AG08395 (cell line): ENCODE measurements at places on chromosomes 3 and 15.

DNA sequence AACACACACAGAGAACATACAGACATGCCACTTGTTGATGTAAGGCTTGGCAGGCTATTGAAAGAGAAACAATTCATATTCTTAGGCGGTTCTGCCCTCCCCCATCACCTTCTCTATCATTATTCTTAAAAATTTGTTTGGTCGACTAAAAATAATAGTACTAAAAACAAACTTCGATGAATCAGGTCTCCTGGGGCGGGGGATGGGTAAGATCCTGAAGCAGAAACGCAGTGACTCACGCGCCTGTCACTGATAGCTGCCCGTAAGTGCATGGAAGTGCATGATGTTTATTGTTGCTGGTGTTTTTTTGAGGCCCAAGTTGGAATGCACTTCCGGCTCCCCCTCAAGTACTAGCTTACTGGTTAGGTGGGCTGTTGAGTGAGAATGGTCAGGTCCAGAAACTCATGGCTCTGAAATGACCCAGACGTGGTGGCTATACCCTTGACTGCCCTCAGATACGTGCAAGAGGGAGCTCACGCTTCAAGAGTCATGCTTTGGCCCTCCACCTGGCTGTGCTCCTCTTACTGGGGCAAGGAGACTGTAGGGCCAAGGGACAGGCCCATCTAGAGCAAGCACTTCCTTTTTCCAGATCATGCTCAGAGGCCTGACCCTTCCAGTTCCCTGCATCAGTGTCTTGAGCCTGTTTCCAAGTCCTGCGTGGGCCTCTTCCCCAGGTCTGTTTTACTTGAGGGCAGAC, 10.9 kb downstream of the SMAD3 start:
- DNase-seq: no peak

GRCh38 chr15:35550957-35551356, 5.0 kb upstream of the DPH6 start:
- DNase-seq: no peak

DNA sequence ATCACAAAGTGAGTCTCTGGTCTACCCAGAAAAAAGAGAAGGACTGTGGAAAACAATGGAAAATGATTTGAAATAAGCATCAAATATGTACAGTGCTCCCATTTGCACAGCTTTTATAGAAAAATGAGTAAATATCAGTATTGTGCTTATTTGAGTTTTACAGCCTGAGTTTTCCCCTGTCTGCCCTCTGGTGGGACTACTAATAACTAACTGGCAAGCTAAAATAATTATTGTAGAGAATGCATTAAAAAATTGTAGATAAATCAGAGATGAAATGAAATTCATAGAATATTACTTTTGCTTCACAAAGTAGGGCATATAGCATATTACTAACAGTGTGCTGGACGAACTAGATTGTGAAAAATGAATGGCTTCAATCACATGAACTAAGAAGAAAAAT, 287.1 kb downstream of the NAALADL2 start:
- peak; percentile 2 for DNase-seq

DNA sequence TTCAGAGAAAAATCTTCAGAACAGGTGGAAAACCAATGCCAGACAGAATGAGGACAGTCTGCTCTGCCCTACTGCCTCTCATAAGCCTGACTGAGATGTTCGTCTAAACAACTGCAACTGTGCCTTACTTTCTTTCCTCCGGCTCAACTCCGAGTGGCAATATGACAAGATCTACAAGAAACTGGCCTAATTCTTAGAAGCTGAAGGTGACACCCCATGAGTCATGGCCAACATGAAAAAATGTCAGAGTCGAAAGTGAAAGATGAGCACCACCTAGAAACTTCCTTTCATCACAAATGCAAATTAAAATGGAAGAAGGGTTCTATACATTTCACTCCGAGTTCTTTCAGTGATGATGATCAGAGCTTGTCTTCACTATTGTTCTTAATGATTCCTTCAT, 12.9 kb downstream of the PCYT1A start:
- DNase-seq: no peak

GRCh38 chr3:12286927-12287726, 1.7 kb upstream of the PPARG start:
- no peak for DNase-seq

GRCh38 chr3:162072656-162073164, 576.1 kb downstream of the OTOL1 start:
- no peak for DNase-seq

DNA sequence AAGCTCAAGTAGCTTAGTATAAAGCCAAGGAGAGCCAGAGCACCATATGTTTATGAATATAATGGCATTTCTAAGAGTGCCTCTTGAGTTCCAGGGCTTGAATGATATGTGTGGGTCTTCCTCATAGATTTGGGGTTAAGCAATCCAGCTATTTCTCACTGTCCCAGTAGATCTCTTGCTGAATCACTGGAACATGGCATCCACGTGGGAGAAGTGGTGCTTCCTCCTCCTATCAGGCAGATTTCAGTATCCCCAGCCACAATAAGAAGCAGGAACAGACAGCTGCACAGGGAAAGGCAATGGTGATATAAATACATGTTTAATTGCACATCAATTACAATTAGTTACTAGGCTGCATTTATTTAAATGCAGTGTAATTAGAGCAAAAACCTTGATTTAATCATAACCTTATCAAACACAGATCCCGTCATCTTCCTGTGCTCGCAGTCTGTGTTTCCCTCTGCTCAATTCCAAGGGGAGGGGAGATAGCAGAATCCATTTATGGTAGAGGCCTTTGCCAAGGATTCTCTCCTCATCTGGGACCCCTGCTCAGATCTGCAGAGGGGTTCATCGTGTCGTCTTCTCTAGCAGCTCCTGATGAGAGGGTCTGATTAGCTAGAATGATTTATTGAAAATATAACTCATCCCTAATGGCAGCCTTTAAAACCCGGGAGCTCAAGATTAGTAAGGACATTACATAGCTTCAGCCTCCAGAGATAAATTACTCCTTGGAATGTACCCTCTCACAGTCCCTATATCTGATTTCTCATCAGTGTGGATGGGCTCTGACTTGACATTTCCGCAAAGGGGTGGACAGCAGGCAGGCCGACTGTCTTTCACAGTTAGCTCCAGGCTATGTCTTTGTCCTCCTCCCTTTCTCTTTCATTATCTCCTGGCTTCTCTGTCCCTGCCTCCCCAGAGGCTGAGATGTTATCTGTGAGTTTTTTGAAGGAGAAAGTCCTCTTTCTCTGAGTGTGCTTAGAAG, 775.9 kb downstream of the AGBL1 start:
- no peak for DNase-seq

GRCh38 chr3:110101361-110101760, 764.0 kb upstream of the DPPA4 start:
- peak; percentile 6 for DNase-seq

- no peak for DNase-seq
Measured at GRCh38 chr3:60392501-60392900, 858.8 kb downstream of the FHIT start.

DNA sequence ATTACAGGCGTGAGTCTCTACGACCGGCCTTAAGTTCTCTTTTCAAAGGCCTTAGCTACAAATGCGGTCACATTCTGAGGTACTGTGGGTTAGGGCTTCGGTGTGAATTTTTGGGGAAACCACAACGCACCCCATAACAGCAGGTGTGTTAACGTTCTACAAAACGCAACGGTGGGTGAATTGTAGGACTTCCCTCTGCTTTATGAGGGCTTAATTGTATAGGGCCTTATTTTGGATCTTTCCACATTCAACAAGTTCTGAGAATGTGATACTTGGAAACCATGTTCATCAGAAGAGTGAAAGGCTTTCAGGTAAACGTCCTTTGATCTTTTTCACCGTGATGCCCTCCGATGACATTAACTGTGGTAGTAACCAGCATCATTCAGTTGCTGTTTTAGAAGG, 998.6 kb upstream of the CFAP20DC start:
- DNase-seq: no peak

- DNase-seq: peak; percentile 99
Measured at GRCh38 chr3:120742198-120742848, at the start of the genes GTF2E1 and RABL3. Gene GTF2E1, plus strand, starts transcription at chr3:120742744. Its CDS starts 7,809 bp downstream, at chr3:120750553. Gene RABL3, minus strand, starts transcription at chr3:120742516. Its CDS starts 9 bp downstream, at chr3:120742507.

DNA sequence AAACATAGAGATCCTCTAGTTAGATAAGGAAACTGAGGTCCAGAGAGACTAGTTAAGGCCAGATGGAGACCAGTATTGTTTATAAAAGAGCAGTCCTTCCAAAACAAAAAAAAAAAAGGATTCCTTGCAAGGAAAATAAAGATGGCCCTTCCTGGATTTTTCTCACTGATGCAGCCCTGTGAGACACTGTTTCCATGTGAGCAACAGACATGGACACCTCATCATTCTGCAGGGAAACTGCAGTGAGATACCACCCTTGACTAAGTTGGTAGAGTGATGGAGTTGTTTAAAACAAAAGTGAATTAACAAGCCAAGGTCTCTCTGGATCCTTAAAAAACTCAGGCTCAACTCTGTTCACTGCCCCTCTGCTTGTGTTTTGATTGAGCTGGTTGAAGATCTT, 65.6 kb upstream of the MYZAP start:
- DNase-seq: peak; percentile 35

DNA sequence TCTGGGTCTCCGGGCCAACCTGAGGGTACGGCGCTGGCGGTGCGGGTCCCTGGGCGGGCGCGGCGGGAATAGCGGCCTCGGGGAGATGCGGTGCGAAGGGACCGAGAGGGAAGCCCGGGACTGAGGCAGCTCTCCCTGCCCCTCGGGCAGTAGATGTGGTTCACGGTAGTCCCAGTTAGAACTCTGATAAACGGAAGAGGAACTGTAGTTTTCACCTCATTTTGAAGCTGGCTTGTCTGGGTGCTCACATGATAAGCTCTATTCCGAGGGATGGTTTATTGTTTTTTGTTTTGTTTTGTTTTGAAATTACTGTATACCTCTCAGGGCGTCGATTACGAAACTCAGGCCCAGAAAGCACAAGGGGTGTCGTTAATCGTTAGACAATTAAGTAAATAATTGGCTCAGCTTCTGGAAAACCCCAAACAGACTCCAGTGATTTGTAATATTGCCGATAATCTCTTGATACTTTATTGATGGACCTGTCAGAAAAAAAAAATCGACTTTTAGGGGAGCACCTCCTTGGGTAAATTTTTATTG, 413 bp downstream of the NUSAP1 start:
- peak; percentile 38 for DNase-seq

DNA sequence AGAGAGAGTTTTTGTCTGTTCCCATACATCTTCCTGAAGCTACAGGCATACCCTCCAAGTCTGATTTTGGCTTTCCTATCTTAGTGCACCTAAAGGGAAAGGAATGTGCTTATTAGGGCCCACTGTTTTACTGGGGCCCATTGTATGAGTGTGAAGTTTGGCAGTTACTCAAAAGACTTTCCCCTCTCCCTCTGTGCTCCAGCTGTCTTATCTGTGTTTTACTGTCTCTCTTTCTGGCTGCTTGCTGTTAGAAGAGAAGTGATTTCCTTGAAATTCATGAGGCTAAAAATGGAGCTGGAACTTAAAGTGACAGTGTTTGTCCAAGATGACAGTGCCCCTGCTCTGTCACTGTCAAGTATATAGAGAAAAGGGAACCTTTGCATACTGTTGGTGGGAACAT, 436.2 kb downstream of the OCA2 start:
- DNase-seq: no peak

- no peak for DNase-seq
Measured at GRCh38 chr15:68298336-68298735, 20.8 kb downstream of the FEM1B start.

DNA sequence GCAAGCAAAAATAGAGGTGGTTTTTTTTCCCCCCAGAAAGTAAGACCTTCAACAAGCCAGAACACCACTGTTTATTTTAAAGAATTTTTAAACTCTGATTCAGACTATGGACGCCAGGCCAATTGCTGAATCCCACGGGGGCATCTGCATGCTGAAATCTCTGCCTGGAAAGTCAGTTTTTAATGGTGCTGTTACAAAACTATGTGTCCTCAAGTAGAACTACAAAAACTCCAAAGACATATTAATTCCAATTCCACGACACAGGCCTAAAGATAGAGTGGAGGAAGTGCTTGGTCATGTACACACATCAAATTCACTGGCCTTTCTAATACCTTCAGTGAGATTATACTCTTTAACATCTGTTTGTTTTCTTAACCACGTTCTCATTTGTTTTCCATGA, 490.5 kb upstream of the NR2F2 start:
- DNase-seq: peak; percentile 46

DNA sequence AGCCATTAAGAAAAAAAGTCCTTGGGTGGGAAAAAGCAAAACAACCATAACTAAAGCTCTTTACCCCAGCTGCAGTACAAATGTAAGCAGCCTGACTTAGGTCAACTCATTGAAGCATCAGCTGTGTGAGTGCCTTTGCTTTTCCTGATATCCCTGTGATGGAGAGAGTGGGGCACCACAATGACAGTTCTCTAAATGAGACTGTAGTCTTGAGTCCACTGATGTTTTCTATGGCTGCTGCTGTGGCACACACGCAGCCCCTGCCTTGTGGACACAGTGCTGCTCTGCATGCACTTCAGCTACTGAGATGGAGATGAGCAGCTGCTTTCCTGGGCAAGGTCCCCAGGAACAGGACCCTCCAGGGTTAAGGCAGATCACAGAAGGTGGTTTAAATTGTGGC, 173.2 kb downstream of the KCNAB1 start:
- DNase-seq: no peak

- DNase-seq: no peak
Measured at GRCh38 chr3:83230841-83231240, 1469.4 kb upstream of the GBE1 start.

- DNase-seq: peak; percentile 78
Measured at GRCh38 chr3:120425572-120426250, 25.1 kb downstream of the FSTL1 start.

- peak; percentile 73 for DNase-seq
Measured at GRCh38 chr15:74365598-74366445, 1.6 kb downstream of the CYP11A1 start.

DNA sequence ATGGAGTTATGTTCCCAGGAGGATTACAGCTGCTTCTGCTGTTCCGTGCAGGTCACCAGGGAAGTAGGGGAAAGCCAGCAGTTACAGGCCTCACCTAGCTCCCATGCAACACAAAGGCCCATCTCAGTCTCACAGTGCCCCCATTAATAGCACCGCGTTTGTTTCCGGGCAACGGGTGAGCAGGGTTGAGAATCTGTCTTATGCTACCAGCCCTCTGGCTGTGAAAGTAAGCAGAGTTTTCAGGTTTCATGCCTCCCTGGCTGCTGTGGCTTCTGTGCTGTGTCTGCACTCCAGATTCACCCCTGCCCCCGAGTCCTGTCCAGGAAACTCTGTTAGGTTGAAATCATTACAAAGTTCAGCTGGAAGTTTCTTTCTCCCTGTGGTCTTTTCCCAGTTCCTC, 254.4 kb upstream of the GPR149 start:
- DNase-seq: no peak

DNA sequence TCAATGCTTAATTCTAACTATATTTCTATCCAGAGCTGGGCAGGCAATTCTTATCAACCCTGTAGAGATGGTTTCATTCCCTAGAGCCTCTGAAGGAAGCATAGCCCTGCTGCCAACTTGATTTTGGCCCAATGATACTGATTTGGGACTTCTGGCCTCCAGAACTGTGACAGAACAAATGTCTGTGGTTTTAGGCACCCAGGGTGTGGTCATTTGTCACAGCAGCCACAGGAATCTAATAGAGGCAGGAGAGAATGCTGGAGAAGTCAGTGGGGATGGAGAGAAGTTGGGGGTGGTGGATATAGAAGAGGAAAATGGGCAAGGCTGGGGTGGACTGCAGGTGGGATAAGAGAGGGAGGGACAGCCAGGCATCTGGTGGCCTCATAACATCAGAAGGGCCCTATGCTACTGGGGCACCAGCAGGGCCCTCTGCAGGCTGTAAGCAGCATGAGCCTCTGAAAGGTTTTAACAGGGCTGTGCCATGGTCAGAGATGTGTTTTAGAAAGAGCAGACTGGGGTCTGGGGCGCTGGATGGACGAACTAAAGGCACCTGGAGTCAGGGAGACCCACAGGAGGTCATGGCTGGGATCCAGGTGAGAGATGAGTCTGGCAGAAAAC, 19.8 kb downstream of the MRPS11 start:
- peak; percentile 69 for DNase-seq
